Stimulated activated CD8-positive, alpha-beta memory T cell treated with anti-CD3 and anti-CD28 coated beads, Interleukin-7, amount 100 ng/mL, for 24 hours (primary cell): ENCODE measurements at places on chromosomes 5 and 9.

DNA sequence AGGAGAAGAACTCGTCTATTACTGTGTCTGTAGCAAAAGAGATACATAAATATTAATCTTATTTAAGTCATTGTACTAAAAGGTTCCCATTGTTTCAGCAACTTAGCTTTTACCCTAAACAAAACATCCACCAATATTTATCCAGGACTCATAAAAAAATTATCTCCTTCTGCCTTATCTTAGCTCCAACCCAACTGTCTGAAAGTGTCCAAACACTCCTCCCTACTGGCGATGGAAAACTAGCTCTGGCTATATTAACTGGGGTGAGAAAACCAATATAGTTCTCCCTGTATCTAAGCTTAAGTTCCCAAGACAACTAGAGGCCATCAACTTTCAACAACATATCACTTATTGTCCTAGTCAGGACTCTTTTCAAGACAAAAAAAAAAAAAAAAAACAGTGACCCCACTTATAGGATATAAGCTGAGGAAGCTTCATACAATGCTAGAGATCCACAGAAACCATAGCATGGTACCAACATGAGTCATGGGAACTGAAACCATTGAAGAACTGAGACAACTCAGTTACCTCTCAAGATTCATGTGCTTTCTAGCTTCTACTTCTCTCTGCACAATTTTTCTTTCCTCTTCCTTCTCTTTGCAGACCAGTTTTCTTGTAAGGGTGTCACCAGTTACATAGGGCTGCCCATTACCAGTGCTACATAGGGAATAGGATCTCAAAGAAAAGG, 150.7 kb upstream of the RASA1 start:
- DNase-seq, result no peak

GRCh38 chr9:16236882-16237281, 633.6 kb downstream of the BNC2 start:
- no peak for DNase-seq

GRCh38 chr5:39624890-39625289, 200.1 kb upstream of the DAB2 start:
- DNase-seq, result no peak

GRCh38 chr9:109560470-109561132, 62.5 kb upstream of the PTPN3 start:
- no peak for DNase-seq

DNA sequence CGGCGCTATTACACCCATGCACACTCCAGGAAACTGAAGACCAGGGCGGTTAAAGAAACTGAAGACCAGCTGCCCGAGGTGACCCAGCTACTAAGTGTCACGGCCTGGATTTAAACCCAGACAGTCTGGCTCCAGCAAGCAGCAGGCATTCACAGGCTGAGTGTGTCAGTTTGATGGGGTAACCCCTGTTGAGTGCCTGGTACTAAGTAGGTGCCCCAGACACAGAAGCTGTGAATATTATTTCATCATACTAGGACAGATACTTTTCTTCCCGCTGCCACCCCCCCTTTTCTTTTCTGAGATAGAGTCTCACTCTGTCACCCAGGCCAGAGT, 7.3 kb downstream of the ENG start:
- no peak for DNase-seq

DNA sequence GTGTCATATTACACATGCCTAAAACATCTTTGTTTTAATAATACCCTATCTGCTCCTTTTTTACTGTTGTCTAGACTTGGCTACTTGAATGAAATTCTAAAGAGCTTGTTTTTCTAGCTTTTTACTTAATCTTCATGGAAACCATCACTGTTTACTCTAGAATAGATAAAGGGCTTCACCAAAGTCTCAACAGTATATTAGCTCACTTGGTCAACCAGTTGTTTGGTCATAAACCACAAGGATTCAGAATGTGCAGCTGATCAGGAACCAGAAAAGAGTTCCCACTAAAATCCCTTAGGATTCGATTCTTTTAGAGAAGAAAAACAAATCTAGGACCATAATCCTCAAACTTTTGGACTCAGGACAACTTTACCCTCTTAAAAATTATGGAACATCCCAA, 38.0 kb downstream of the CDO1 start:
- no peak for DNase-seq

GRCh38 chr5:14066326-14066725, 76.8 kb upstream of the TRIO start:
- DNase-seq, result no peak

DNA sequence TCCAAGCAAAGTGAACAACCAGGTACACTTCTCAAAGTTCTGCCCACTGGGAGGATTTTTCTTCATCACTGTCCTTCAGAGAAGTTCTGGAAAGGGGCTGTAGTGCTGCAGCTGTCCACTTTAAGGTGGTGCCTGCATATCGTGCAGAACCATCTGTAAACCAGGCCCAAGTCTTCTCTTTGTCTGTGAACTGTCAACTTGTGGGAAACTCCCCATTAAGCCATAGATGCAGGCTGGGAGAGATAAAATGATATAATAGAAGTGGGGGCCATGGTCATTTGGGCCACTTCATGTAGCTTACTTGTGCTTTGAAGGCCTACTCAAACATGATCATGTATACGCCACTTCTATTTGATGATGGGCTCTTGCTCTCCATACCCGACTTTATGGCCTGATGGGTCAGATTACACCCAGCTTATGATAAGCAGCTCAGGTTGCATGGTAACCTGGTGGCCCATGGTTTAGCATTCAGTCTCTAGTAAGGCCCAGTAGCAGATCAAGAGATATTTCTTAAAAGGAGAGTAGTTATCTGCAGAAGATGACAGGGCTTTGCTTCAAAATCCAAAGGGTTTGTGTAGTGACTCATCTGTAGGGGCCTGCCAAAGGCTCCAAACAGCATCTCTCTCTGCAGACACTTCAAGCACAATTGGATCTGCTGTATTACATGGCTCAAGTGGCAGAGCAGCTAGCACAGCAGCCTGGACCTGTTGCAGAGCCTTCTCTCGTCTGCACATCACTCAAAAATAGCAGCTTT, 15.7 kb upstream of the BTF3 start:
- no peak for DNase-seq

DNA sequence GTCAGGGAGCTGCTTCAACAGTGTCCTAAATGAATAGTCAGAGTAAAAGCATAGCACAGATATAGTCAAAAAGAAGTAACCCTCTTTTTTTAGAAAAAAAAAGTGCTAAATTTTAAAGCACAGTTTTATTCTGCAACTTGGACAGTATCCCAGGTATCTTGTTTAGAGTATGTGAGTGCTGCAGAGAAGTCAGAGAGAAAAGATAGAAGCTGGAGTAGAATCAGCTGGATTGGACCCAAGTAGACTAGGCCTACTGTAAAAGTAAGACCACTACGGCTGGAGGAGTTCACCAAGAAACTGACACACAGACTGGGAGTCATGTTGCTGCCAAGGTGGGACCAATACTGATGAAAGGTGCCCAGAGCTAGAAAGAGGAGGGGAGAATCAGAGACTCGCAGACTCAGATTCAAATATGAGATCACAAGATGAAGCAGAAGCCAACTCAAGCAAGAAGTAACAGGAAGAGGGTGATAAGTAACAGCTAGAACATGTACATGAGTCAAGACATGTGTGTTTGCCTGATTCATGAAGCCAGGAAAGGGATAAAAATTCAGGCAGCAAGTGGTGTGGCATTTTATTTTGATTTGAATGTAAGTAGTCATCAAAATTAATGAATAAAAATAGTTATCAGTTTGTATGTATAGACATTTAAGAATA, 25.6 kb upstream of the TUSC1 start:
- DNase-seq, result no peak

DNA sequence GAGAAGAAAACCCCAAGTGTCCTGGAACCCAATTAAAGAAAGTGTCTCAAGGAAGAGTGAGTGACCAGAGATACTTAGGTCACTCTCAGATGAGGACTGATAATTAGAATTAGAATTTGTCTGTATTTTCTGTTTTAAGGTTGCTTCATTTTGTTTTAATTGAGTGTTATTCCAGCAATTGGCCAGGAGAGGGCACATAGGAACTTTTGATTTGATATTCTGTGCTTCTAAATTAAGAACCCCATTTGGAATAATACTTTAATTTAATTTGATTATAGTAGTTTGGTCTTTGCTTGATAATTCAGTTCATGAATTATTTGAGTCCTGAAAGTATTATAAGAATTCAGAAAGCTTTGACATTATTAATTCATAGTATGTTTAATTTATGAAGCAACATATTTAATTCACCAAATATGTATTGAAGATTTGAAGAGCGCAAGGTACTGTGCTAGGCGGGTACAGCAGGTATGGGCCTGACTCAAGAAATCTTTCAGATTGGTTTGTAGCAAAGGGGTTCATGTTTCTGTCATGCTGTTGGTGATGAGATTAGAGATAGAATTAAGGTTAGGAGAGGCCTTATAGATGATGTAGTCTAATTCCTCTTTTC, 4.9 kb downstream of the MRPL22 start:
- no peak for DNase-seq
